ENCODE measurements at places on chromosomes 11 and 22.

DNA sequence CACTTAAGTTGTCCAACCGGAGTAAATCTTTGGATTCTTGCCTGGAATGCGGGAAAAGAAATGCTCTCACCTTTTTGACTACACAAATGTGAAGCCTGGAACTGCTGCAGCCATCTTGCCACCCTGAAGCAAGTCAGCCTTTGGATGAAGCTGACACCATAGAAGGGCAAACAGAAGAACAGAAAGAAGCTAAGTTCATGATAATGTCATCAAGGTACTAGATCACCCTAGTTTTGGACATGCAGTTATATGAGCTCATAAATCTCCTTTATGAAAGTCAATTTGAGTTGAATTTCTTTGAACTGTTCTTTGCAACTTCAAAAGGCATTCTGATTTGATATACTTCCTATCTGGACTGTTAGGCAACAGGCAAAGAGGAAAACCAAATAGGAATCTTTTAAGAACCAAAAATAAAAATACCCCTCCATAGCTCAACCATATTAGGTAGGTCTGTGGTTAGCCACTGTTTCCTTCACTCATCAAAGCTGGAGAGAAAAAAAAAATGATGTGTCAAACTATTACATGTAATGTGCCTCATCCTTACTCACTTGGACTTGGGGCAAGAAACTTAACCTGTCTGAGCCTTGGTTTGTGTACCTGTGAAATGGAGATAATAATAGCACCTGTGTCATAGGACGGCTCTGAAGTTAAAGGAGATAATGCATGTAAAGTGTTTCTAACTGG, 91.9 kb downstream of the WT1 start:
- DNase-seq = no peak

- DNase-seq = no peak
Measured at GRCh38 chr11:2825889-2826678, 59.5 kb downstream of the CDKN1C start.

DNA sequence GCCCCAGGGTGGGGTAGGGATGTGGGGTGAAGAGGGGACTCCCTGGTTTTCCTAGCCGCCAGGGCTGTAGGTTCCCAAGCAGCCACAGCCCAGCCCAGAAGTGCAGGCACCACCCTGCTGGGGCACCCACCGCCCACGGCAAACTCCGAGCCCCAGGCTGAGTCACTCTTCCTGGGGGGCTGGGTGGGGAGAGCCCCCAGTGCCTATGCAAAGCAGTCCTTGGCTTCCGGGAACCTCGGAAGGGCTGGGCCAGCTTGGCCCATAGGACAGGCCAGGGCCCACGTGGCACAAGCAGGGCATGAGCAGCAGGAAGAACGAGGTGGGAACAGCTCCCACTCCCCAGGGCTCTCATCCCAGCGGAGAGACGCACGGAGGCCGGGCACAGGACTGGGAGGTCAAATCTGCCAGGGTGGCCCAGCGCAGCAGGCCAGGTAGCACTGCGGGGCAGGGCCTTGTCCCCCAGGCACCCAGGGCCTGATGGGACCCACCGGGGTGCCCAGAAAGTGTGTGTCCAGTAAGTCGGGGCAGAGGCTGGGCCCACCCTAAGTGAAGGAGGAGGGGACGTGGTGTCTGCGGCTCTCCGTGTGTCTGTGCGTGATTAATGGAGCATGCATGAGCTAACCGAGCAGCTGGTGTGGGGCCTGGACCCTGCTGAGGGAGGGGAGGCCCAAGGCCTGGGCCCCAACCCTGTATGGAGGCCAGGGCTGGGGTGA, 4.6 kb upstream of the IL17REL start:
- no peak for DNase-seq

DNA sequence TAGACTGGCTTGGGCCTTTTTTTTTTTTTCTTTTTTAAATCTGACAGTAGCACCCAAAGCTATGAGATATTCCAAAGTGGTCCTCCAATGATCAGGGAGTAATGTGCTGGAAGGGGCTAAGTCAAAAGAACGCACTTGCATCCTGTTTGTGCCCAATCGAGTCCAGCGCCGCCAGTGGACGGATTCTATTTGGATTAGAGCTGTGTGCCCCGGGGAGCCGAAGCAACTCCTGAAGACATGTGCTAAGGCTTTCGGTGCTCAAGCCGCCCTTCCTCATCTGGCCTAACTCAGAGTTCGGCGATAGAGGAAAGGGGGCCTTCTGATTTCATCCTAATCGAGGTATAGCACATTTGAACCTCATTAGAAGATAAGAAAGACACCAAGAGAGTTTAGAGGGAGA, 147.8 kb upstream of the NECTIN1 start:
- no peak for DNase-seq

DNA sequence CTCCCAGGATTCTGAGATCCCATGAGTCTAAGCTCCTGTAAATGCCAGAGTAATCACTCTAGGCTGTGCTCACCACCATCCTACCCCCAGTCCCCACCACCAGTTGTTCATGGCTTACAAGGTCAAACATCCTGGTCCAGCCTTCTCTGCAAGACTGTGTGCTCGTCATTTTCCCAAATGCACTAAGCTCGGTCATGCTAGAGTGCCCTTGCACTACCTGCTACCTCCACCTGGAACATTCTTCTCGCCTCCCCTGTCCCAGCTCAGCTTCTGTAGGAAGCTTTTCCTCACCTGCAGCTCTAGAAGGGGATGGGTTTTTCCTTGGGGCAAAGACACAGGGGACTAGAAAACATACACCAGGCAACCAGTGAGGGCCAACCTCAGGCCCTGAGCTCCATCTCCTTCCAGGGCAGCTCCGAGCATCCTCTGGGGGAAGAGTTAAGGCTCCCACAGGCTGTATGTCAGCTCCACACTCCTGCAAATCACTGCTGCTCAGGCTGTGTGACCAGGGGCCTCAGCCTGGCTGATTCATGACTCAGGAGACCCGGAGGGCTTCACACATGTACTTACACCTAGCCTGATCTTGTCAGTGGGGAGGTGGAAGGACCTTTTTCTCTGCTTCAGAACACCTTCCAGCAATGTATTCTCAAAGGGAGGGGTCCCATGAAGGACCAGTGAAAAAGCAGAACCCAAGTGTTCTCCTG, 37.2 kb upstream of the CSNK2A3 start:
- no peak for DNase-seq

- no peak for DNase-seq
Measured at GRCh38 chr11:20668131-20668809, 1.1 kb upstream of the NELL1 start.
